ENCODE measurements at places on chromosomes 2 and 18.

DNA sequence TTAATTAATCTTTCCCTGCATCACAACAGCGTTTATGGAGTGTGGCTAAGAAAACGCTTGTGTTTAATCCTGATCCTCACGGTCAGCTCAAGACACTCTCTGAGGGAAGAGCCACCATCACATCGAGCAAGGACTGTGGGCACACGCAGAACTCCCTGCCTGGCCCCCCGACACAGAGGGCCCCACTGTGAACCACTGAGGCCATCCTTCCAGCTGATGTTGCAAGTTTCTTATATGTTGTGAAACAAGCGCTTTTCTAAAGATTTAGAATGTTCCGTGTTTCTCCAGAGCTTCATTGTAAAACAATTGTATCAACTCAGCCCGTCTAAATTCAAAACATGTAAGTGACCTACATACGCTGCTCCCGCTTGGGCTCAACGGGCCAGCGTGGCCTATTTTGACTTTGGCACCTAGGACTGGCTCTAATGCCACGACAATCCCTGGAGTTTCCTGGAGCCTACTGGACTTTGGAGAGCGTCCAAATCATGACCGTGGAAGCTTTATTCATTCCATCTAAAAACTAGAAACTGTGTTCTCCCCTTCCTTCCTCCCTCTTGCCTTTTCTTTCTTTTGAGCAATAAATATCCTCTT, 34.9 kb downstream of the SERPINE2 start:
- no peak for DNase-seq

GRCh38 chr18:35811896-35812295, 160.6 kb upstream of the RMP24 start:
- DNase-seq = no peak

GRCh38 chr2:47503481-47504070, 100.6 kb downstream of the MSH2 start:
- no peak for DNase-seq

DNA sequence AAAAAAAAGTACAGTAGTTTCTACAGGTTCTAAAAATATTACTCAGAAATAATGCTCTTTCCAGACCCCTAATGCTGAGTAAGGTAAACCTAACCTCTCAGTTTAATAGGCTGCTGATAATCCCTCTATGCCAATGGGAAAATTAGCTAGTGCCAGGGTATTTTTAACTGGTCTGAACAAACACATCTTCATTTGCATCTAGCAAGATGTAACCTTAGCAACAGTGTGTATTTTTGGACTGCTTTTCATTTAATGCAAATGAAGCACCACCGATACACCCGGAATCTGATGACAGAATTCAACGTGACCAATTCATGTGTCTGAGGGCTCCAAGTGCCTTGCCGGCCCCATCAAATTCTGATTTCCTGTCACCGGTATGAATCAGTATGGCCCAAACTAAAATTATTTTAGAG, 47.4 kb upstream of the CYRIA start:
- no peak for DNase-seq

DNA sequence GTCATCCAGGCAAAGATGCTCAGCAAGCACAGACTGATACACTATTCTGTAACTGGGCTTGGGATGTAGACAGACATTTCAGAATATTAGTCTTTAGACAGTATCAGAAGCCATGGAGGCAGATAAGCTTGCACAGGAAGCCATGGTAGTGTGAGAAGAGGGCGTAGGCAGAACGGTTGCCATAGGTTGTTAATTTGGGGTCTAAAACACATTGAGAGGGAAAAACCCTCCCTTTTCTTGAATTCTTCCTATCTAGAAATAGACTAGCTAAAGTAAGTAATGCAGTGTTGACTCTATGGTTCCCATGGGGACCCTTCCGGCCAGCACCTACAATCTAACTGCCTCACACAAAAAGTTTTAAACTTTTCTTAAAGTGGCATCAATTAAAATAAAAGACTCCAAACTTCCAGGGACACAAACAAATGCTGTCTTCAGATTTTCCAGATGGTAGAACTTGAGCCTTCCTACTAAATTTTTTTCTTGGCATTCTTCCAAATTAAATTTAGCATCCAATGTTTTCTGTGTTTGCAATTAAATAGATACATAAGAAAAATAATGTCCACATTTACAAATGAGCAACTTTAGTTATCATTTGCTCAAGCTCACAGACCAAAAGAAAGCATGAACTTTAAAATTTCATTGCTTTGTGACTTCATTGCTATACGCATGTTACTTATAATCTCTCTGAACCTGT, 1.9 kb downstream of the PRKRA start:
- DNase-seq = no peak
